ENCODE measurements at places on chromosomes 3 and 15.

DNA sequence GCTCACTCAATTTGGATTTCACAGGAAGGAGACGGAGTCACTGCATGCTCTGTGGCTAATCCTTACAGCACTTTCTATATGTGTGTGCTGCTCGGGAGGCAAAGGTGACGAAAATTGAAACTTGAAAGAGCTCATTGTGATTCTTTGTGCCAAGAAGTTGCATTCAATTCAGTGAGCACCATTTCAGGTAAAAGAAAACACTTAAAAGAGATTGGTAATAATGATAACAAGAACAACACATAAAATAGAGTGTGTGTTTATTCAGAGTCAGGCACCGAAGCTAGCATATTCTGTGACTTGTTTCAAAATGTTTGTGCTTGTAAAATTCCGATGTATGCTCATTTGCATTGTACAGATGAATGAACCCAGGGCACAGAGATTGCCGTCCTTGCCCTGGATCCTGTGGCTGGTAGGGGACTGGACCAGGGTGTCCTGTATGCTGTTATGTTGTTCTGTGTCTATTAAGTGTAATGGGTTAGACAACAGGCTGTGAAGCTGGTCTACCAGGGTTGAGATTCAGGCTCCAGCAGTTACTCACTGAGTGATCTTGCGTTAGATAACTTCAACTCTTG lies 193.3 kb upstream of the PROK2 start:
- no peak overlapping the region for H3K27ac ChIP-seq
- H3K27me3 ChIP-seq, result peaks cover 16% of the 10 kb centered on the region
- no peak for DNase-seq
- H3K4me1 ChIP-seq, result peaks cover 24% of the 10 kb centered on the region
- H3K4me3 ChIP-seq, result no peak overlapping the region

- H3K27me3 ChIP-seq, result no peaks in the 10 kb centered on the region
- no peaks in the 10 kb centered on the region for H3K36me3 ChIP-seq
- no peak overlapping the region for H3K4me3 ChIP-seq
- no peak overlapping the region for H3K27ac ChIP-seq
- no peaks in the 10 kb centered on the region for H3K4me1 ChIP-seq
Measured at GRCh38 chr3:77421916-77422315, 382.0 kb downstream of the ROBO2 start.

- peaks cover 22% of the 10 kb centered on the region for H3K4me1 ChIP-seq
- H3K27ac ChIP-seq, result peak overlapping the region; percentile 51
- no peaks in the 10 kb centered on the region for H3K27me3 ChIP-seq
Measured at GRCh38 chr3:46923559-46924350, 46.2 kb downstream of the PTH1R start.

GRCh38 chr3:23960649-23961048 lies 15.6 kb downstream of the NR1D2 start:
- no peaks in the 10 kb centered on the region for H3K27me3 ChIP-seq
- peaks cover 27% of the 10 kb centered on the region for H3K36me3 ChIP-seq
- H3K4me1 ChIP-seq, result peaks cover 24% of the 10 kb centered on the region
- DNase-seq, result no peak

DNA sequence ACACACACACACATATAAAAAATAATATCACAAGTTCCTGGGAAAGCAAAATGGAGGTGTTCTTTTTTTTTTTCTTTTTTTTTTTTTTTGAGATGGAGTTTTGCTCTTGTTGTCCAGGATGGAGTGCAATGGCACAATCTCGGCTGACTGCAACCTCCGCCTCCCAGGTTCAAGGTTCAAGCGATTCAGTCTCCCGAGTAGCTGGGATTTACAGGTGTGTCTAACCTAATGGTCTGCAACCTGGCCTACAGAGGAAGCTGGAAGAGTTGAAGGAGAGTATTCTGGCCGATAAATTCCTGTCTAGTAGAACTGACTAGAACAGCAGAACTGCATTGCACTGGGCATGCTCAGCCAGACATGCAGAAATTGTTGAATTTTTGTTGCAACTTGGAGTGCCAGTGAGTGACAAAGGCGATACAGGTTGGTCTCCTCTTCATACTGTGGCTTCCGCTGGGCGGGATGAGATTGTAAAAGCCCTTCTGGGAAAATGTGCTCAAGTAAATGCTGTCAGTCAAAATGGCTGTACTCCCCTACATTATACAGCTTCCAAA lies 22.4 kb upstream of the EIF4A2 start:
- H3K4me3 ChIP-seq, result no peak overlapping the region
- peaks cover 4% of the 10 kb centered on the region for H3K36me3 ChIP-seq
- H3K4me1 ChIP-seq, result peaks cover 6% of the 10 kb centered on the region
- H3K27ac ChIP-seq, result no peak overlapping the region
- H3K27me3 ChIP-seq, result no peaks in the 10 kb centered on the region

DNA sequence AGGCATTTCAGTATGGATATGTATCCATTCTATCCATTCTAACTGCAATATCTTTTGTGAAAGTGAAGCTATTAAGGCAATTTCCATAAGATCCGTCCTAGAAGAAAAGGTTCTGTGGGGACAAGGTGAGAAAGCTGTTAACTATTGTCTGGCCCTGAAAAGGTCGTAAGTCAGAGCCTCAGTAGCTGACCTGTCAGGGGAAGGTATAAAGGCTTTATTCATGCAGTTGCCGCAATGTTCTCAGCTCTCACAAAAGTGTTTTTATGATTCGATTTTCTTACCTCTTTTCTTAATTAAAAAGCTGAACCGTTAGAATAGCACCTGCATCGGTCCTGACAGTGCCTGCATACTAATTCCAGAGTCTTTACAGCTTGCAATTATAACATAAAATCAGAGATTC lies 24.7 kb downstream of the ZIC4 start:
- no peak for DNase-seq
- H3K4me3 ChIP-seq, result no peak overlapping the region
- no peaks in the 10 kb centered on the region for H3K4me1 ChIP-seq

DNA sequence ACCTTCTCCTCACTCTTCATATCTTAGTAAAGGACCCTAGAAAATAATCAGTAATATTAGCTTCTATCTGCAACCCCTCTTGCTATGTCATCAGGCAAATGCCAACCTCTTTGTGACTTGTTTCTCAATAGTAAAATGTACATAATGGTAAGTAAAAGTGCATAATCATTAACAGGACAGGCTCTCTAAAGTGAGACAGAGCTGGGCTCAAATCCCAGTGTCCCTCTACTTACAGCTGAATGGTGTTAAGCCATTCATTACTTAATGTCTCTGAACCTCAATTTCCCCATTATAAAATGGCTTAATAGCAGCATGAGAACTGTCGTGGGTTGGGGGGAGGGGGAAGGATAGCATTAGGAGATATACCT lies 62.6 kb upstream of the ATP11B start:
- no peak overlapping the region for H3K27ac ChIP-seq
- H3K27me3 ChIP-seq, result peaks cover 13% of the 10 kb centered on the region
- no peak for DNase-seq

DNA sequence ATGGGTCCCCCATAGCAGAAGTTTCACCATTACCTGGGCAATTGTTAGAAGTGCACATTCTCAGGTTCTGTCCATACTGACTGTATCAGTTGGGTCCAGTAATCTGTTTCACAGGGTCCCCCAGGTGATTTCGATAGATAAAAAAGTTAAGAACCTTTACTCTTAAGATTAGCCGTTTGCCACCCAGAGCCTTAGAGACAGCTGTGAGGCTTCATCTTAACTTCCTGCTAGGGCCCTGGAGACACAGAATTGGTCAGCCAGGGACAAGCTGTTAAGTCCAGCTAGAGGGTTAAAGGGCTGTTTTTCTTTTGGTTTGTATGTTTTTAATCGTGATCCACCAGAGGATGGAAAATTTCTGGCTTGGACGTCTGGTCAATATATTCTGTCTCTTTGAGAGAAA lies 6.7 kb downstream of the FAM162A start:
- H3K36me3 ChIP-seq, result peaks cover 33% of the 10 kb centered on the region
- DNase-seq, result no peak
- no peak overlapping the region for H3K4me3 ChIP-seq
- H3K27me3 ChIP-seq, result no peaks in the 10 kb centered on the region

GRCh38 chr3:190192739-190193138 lies 72.0 kb upstream of the P3H2 start:
- H3K4me1 ChIP-seq, result no peaks in the 10 kb centered on the region
- H3K36me3 ChIP-seq, result no peaks in the 10 kb centered on the region
- no peak for DNase-seq
- H3K27me3 ChIP-seq, result peaks cover 6% of the 10 kb centered on the region

GRCh38 chr3:149592758-149593240 lies 65.0 kb downstream of the WWTR1 start:
- H3K36me3 ChIP-seq, result no peaks in the 10 kb centered on the region
- peak overlapping the region; percentile 9 for H3K27ac ChIP-seq
- peaks cover 12% of the 10 kb centered on the region for H3K27me3 ChIP-seq

GRCh38 chr15:64180235-64180824 lies 17.5 kb upstream of the PPIB start:
- no peak for DNase-seq
- no peaks in the 10 kb centered on the region for H3K27me3 ChIP-seq
- H3K27ac ChIP-seq, result no peak overlapping the region
- H3K4me1 ChIP-seq, result no peaks in the 10 kb centered on the region
- no peak overlapping the region for H3K4me3 ChIP-seq
- peaks cover 4% of the 10 kb centered on the region for H3K36me3 ChIP-seq

DNA sequence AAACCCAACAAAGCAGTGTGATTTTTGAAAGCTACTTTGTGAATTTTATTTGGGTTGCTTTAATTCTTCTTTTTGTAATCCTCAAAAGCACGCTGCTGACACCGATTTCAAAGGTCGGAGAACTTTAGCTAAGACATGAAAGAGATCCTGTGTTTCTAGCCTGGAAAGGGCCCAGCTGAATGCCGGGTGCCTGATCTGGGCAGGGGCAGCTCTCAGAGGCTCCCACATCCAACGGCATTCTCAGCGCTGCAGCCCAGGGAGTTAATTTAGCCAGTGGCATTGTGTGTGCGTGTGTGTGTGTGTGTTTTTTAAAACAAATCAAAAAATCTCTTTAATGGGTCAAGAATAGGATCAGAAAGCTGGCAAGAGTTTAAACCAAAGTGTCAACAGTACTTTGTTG lies 6.6 kb downstream of the RBP1 start:
- H3K27me3 ChIP-seq, result peaks cover 20% of the 10 kb centered on the region
- H3K4me3 ChIP-seq, result no peak overlapping the region
- no peak for DNase-seq
- peaks cover 3% of the 10 kb centered on the region for H3K4me1 ChIP-seq

GRCh38 chr3:162391301-162391700 lies 894.7 kb downstream of the OTOL1 start:
- no peaks in the 10 kb centered on the region for H3K4me1 ChIP-seq
- H3K4me3 ChIP-seq, result no peak overlapping the region
- no peak for DNase-seq
- H3K27me3 ChIP-seq, result no peaks in the 10 kb centered on the region

- no peaks in the 10 kb centered on the region for H3K27me3 ChIP-seq
- H3K27ac ChIP-seq, result no peak overlapping the region
- DNase-seq, result no peak
- H3K4me1 ChIP-seq, result peaks cover 1% of the 10 kb centered on the region
Measured at GRCh38 chr3:172746475-172746874, 4.1 kb upstream of the ECT2 start.

GRCh38 chr15:52171386-52171785 lies 19.8 kb downstream of the GNB5 start:
- peaks cover 6% of the 10 kb centered on the region for H3K36me3 ChIP-seq
- H3K27me3 ChIP-seq, result no peaks in the 10 kb centered on the region
- no peak for DNase-seq
- peak overlapping the region; percentile 38 for H3K4me3 ChIP-seq
- H3K4me1 ChIP-seq, result peaks cover 17% of the 10 kb centered on the region

DNA sequence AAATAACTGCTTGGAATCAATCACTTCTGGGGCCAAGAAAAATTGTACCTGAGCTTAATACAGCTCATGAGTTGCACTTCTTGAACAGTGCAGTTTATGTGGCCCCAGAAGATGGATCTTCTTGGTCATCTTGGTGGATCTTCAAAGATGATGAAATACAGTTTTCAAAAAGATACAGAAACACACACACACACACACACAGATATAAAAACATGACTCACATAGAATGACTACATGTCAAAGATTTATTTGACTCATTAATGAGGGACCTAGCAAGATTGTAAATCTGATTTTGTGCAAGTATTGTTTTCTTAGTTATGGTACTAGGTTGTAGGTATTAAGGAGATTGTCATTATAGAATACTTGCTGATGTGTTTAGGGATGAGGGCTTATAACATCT lies 32.6 kb downstream of the PDCD6IP start:
- peaks cover 26% of the 10 kb centered on the region for H3K4me1 ChIP-seq
- H3K4me3 ChIP-seq, result no peak overlapping the region
- DNase-seq, result no peak
- peak overlapping the region; percentile 13 for H3K27ac ChIP-seq
- no peaks in the 10 kb centered on the region for H3K27me3 ChIP-seq

DNA sequence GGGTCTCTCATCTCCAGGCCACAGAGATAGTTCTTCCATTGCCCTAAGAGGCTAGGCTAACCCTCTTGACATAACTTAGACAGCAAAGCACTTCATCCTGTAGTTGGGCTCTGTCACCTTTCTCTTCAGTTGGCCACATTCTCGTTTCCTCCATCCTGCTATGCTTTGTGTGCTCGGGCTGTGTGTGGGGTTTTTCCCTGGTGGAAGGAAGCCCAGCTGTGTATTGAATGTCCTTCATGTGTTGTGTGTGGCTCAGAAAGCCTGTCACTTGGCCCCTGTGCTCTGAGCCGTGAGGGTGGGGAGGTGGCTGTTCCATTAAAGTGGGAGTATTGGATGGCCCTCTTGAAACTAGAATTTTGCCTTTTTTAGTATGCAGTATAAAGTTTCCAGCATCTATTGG lies 8.8 kb upstream of the EXOG start:
- no peak overlapping the region for H3K27ac ChIP-seq
- no peaks in the 10 kb centered on the region for H3K27me3 ChIP-seq
- no peak overlapping the region for H3K4me3 ChIP-seq
- no peak for DNase-seq

- no peak overlapping the region for H3K4me3 ChIP-seq
- H3K27ac ChIP-seq, result peak overlapping the region; percentile 68
- H3K27me3 ChIP-seq, result peaks cover 26% of the 10 kb centered on the region
- H3K36me3 ChIP-seq, result no peaks in the 10 kb centered on the region
Measured at GRCh38 chr3:130849091-130849552, 44.8 kb upstream of the ATP2C1 start.

DNA sequence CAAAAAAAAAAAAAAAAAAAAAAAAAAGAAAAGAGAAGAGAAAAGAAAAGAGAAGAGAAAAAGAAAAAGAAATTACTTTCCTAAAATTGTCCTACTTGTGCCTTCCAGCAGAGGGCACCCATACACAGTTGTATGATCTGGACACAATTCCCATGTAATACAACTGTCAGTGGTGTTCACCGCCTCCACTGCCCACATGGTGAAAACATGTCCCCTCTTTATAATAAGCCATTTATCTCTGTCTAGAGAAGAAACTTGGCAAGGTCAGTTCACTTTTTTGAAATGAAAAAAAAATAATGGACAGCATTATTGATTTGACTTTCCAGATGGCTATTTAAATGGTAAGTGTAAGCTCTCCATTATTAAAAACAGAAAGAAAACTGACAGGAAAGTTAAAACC lies 459.4 kb downstream of the GBE1 start:
- H3K36me3 ChIP-seq, result no peaks in the 10 kb centered on the region
- H3K27me3 ChIP-seq, result no peaks in the 10 kb centered on the region
- H3K4me3 ChIP-seq, result no peak overlapping the region

DNA sequence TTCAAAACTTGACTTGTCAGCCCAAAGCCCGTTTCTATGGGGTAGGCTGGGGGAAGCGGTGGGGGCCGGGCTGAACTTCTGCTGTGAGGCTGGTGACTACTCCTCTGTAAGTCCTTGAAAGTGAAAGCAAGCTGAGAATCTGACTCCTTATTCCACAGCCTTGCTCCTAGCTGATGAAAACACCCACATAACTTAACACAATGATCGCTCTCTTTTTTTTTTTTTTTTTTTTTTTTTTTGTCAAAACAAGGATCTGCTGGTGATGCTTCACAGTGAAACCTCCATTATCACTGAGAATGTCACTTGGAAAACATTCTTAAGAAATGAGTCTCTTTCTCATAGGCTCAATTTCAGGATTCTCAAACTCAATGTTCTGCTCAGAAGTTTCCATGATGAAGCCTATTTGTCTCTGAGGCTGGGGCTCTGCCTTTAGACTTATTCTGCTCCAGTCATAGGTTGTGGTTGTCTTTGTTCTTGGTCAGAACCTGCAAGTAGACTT lies 31.4 kb upstream of the TKT start:
- H3K4me1 ChIP-seq, result peaks cover 9% of the 10 kb centered on the region
- peak; percentile 17 for DNase-seq
- H3K27ac ChIP-seq, result peak overlapping the region; percentile 81

All from activated naive CD8-positive, alpha-beta T cell treated with anti-CD3 and anti-CD28 coated beads for 36 hours (primary cell).